Psoas muscle (tissue), 8 donors: ENCODE measurements at places on chromosomes 12 and 14. TPM values are rescaled to one million over a fixed set of nuclear protein-coding genes. Genes with fewer than 3 reads are reported as not detected.
A peak's percentile ranks its signal among the peaks of the same experiment; 100 is the strongest.

TSPAN9 gene
- 8.0 TPM for total RNA-seq

SERPINA12 gene
- not detected for total RNA-seq

PRH2 gene
- not detected for total RNA-seq

C1R gene
- 67.2 TPM for total RNA-seq

- peak; percentile 33 for DNase-seq
Observed at GRCh38 chr14:104676694-104677511, 12.5 kb upstream of the INF2 start.

GRCh38 chr12:123919980-123920360 is 52.7 kb downstream of the CCDC92 start:
- no peak for DNase-seq

DNA sequence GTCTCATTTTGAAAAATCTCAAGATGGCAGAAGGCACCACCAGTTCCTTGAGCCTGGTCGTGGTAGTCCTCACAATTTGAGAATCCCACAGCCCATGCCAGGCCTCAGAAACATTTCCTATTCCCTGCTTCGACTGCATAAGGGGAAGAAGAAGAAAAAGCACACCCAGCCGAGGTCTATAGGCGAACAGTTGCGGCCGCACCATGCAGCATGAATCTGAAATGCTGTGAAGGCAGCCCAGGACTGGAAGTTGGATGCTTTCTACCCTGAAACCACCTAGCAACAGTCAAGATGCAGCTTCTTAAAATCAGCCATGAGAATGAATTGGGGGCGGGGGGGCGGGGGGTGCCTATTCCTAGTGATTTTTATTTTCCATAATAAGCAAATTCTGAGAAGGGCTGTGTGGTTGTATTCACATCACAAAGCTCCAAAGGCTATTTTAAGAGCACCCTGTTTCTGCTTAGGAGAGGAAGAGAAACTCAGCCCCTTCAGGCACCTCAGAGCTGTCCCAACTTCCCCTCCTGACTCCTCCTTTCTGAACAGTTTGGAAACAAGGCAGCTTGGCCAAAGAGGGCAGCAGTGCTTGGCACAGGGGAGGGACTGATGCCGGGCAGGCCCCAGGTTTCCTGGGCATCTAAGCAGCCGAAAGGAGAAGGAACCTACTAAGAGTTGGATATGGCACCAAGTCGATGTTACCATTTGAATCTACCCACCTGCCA is 172.5 kb upstream of the FOXN3 start:
- no peak for DNase-seq

- DNase-seq: no peak
Observed at GRCh38 chr12:132194556-132194955, 50.3 kb downstream of the NOC4L start.

GRCh38 chr12:2895051-2895451 is 4.4 kb downstream of the TULP3 start:
- no peak for DNase-seq

- no peak for DNase-seq
Observed at GRCh38 chr12:66548338-66549049, 130.4 kb downstream of the GRIP1 start.

- DNase-seq: no peak
Observed at GRCh38 chr12:45575417-45575816, 154.1 kb upstream of the ARID2 start.

- DNase-seq: peak; percentile 56
Observed at GRCh38 chr14:20662968-20663732, 21.2 kb upstream of the RNASE4 start.

DNA sequence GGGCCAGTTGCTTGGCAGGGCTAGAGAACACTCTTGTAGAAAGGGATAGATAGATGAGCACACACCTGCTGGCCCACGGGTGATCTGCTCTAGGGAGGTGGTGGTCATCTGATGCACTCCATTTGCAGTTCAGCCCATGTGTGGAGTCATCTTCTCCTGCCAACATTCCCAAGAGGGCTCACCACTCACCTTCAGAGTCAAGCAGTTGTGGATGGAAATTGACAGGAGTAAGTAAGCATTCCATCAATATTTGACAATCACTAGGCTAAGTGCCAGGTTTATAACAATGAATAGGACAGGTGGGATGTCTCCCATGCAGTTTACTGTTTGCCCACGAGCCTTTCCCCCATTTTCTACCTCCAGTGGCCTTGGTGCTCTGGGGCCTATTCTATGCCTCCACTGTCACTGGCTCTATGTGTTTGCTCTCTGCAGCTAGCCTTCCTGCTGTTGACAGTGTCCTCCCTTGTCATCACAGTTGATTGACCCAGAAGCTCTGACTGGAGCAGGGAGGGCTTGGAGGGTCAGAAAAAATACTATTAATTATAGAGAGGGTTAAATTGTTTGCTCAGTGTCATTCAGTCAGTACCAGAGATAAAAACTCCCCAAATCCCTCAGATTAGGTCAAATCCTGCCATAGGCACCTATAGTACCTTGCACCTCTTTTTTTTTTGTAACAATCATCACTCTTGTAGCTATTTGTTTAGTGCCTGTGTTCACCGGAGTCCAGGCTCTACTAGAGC is 134.6 kb upstream of the PZP start:
- no peak for DNase-seq

DNA sequence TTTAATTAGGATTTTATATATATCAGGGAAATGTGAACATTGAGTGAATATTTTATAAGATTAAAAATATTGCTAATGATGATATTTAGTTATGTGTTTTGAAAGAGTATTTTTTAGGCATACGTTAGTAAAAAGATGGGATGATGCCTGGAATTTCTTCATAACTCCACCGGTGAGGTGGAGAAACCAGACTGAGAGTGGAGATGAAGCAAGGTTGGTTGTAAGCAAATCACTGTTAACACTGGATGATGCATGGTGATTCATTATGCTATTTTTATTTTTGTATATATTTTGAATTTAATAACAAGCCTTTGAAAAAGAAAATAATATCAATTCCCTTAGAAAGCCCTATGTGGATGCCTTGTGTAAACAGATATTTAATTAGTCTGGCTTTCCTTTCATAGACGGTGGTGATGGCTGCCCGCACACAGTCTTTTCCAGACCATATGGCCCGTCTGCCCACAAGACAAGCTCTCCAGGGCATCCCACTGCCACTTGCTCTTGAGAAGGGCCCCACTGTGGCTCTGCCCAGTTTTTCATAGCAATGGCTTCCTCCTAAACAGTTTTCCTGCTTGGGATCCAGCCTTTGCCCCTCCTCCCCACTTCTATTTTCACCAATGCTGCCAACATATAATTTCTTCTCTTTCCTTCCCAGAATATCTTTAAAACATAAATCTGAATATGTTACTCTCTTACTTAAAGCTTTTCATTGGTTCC is 95.4 kb downstream of the HELB start:
- DNase-seq: no peak

- DNase-seq: no peak
Observed at GRCh38 chr14:98961191-98961590, 310.8 kb downstream of the BCL11B start.
